ENCODE measurements at places on chromosomes 5 and 9.

DNA sequence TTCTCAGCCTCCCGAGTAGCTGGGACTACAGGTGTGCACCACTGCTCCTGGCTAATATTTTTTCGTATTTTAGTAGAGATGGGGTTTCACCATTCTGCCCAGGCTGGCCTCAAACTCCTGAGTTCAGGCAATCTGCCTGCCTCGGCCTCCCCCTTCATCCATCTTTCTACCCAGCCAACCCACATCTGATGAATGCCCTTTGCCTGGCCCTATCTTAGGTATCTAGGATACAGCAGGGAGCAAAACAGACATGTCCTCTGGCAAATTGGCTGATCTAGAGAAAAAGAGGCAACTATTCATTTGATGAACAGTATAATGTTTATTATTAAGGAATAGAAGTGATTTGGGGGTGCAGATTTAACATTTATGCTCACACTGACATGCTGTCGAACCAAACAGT, 123.0 kb downstream of the TRIO start:
- DNase-seq = no peak

- no peak for DNase-seq
Observed at GRCh38 chr5:19261879-19262278, 726.1 kb downstream of the CDH18 start.

DNA sequence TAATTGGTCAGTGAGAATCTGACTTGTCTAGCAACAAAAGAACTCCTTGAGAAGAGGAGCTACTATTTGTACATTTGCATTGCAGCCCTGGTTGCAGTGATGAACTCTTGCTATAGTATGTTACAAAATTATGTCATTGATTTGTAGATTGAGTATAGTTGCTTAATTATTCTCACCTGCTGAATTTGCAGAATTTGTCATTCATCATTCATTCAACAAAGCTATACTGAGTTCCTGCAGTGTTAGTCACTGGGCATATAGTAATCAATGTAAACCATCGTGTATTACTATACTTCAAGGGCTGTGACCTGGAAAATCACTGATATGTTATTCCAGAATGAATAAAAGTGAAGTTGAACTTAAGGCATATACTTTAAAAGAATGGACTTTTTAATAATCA, 50.1 kb downstream of the SLC1A3 start:
- no peak for DNase-seq

GRCh38 chr5:170404398-170404797, 15.2 kb upstream of the KCNMB1 start:
- DNase-seq = peak; percentile 30

DNA sequence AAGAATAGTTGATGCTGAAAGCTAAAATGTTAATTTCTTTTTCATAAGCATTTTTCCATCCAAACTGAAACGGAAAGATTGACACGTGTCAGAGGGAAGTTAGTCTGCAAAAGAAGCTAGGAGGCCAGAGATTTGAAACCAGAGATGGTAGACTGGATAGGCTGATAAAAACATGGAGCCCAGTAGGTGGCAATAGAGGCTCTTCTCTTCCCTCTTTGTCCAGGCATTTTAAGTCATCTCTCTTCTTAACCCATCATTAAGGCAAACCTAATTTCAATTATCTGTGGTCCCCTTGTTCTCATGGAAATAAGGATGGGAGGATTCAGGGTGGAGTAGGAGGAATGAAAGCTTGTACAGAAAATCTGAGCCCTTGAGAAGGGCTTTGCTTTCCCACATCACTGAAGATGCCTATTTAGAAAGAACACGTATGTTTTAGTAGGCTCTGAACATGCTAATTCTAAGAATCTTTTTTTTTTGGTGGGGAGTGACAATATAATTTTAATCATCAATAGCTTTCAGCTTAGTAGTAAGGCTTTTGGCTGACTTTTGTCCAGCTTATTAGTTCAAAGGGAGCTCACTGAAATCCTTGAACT, 66.6 kb downstream of the ZNF474 start:
- DNase-seq = no peak

DNA sequence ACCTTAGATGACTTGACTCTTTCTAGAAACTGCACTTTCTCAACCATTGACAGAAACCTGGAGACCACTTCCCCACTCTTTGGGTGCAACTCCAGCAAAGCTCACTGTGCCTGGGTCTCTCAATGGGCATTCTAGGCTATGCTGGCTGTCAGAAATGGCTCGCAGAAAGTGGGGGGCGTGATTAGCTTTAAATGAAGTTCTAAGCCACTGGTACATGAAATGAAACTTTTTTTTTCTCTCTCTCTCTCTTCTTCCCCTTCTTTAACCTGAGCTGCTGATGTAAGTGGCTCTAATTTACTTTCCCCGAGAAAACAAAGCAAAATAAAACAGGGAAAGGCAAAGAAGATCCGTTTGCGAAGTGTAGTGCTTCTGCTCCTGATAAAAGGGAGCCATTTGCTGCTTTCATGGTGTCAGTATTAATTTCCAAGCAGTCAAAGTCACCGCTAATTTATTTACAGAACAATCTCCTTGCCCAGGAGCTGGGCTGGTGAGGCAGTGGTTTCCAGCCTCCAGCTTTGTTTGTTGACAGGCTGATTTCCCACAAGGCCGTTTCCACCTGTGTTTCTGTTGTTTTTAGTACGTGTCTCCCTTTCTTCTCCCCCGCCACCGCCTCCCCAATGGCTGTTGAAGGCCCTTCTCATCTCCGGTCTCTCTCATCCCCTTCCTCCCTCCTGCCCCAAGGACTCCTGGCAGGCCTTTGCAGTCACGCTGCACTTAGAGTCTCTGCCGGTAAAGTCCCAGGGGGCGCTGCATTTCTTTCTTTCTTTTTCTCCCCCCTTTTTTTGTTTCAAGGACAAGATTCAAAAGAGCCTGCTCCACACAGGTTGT, 422.9 kb downstream of the EBF1 start:
- DNase-seq = no peak

GRCh38 chr5:52457810-52458209, 329.9 kb upstream of the ITGA1 start:
- DNase-seq = no peak

DNA sequence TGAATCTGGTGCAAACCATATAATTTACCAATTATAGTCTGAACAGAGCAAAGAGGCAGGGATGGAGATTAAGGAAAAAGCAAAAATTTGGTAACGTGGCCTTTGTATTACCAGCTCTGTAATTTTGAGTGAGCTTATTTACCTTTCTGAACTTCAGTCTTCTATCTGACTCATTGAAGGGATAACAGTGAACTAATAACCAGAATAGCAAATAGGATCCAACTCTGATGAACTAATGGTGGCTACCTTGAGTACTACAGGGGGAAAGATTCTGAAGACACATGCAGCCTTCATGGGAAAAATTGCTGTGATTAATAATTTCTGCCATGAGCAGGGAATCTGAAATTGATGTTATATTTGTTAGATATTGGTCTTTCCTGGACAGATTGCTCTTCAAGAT, 23.0 kb upstream of the LARP1 start:
- DNase-seq = no peak

- no peak for DNase-seq
Observed at GRCh38 chr5:29005386-29005785, 1967.0 kb upstream of the CDH9 start.

DNA sequence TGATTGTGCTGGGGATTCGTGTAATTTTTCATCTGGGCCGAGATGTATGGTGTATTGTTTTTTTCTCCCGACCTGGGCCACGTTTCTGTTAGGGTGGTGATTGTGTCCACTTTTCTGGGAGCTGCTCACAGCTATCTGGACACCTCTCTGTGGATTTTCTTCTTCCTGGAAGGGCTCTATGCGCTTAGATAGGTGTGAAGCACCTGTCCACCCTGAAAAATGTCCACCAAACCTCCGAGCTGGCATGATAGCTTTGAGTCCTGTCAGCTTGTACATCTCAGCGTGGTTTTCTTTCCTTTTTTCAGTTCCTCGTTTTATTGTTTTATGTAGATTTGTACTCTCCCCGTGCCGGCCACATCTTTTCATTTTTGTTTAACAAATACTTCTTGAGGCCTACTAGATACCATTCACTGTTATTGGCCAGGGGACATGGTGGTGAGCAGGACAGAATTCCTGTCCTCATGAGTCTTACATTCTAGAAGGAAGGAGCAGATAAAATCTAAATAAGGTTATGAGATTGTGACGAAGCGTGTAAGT, 1.1 kb downstream of the UGCG start:
- no peak for DNase-seq

DNA sequence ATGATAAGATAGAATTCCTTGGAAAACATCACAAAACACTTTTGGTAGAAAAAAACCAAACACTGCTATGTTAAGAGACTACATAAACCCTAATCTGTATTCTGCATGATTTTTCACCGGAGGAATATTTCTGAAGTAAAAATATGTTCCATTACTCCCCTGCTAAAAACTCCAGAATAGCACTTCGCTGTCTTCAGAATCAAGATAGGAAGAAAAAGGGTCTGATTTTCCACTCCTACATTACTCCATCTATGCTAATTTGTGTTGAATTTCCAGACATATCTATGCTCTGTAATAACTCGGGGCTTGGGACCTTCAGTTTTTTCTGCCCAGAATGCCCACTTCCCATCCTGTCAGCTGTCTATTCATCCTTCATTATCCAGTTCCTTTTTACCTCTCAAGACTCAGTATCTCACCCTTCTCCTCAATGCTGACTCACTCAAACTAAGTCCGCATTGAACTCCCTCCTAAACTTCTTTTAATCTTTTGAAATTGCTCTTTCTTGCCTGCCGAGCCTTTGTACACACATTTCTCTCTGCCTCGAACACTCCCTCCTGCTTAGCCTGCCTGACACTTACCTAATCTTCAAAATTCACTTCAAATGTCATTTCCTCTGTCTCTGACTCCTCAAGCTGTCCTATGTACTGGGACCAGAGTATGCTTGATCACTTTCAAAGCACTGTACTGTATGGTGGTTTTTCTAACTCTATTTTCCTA, 171.0 kb downstream of the ARRDC3 start:
- DNase-seq = no peak

DNA sequence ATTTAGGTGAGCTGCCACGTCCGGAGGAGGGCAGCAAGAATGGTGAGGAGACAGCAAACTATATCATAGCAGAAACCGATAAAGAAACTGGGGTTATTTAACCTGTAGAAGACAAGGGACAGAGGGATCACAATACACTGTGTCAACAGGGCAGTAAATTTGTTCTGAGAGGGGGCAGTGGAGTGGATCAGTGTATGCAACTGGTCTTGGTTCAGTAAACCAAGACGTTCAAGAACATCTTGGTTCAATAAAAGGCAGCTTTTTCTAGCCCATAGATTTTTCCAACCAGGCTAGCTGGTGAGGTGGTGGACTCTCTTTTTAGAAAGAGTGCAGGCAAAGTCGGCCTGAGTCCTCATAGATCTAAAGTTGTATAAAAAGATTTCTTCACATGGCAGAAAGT, 55.3 kb downstream of the PLAC8L1 start:
- DNase-seq = no peak

GRCh38 chr9:69089491-69089890, 53.9 kb downstream of the FXN start:
- DNase-seq = no peak

GRCh38 chr5:166772770-166773169, 1518.7 kb upstream of the WWC1 start:
- no peak for DNase-seq

- DNase-seq = no peak
Observed at GRCh38 chr9:114571391-114571790, 16.2 kb upstream of the ATP6V1G1 start.

- DNase-seq = no peak
Observed at GRCh38 chr5:173916233-173916632, 28.1 kb downstream of the CPEB4 start.

GRCh38 chr9:89052470-89053097, 61.3 kb downstream of the S1PR3 start:
- no peak for DNase-seq

- DNase-seq = no peak
Observed at GRCh38 chr9:114521846-114522245, 16.6 kb upstream of the WHRN start.

DNA sequence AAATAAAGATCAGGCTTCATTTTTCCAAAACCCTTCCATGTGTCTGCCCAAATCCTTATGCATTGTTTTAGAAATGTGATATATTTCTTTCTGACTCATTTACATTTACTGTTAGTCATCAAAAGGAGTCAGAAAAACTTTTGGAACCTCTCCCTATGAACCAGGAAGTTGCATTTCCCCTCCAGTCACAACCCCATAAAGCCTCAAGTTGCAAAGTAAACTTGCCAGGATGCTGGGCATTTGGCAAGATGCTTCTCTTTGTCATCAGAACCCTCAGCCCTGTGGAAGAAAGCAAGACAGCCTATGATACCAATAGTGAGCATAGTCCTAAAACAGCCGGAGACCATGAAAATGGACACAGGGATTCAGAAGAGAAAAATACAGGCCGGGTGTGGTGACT, 84.2 kb downstream of the MUSK start:
- DNase-seq = no peak

DNA sequence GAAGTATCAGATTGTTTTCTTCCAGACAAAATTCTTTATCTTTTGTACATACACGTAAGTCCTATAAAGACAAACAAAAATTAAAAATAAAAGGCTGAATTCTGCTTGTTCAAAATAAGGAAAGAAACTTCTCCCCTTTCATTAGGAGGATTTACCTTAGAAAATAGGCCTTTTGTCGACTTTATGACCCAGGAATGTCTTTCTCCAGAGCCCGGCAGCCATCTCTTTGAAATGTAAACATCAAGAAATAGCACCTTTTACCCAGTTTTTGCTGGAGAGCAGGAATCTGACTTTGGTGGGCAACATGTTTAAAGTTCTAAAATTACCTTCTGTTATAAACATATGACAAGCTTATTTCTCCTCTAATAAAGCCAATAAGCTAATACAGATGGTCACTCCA, 373.0 kb upstream of the FTMT start:
- no peak for DNase-seq

- DNase-seq = no peak
Observed at GRCh38 chr9:126763130-126763764, 41.6 kb upstream of the ZBTB43 start.

- DNase-seq = no peak
Observed at GRCh38 chr5:56673171-56673570, 142.2 kb upstream of the MAP3K1 start.

- no peak for DNase-seq
Observed at GRCh38 chr5:15510831-15511230, 10.9 kb downstream of the FBXL7 start.

- no peak for DNase-seq
Observed at GRCh38 chr5:115170134-115170928, 623 bp upstream of the TRIM36 start.

DNA sequence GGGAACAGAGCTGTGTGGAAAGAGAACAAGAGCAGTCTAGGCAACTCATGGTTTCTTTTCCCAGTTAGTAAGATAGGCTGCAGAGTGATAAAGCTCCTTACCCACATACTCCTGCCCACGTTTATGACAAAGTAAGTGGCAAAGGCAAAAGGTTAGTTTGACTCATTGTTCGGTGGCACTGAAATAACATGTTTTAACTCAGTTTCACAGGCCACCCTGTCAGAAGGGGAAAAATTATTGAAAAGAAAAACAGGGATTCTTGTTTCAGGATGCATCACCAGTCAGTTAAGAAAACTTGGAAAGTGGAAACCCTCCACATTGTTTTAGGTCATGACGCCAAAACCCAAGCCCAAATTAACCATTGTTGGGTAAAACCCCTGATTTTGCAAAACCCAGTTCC, 22.3 kb upstream of the DAB2 start:
- no peak for DNase-seq

Measured in KG1 (cell line).